NCI-H1436 (cell line): ENCODE measurements at places on chromosomes 7 and 10.

- DNase-seq, result no peak
Measured at GRCh38 chr10:69641261-69641980, 11.4 kb downstream of the FAM241B start.

DNA sequence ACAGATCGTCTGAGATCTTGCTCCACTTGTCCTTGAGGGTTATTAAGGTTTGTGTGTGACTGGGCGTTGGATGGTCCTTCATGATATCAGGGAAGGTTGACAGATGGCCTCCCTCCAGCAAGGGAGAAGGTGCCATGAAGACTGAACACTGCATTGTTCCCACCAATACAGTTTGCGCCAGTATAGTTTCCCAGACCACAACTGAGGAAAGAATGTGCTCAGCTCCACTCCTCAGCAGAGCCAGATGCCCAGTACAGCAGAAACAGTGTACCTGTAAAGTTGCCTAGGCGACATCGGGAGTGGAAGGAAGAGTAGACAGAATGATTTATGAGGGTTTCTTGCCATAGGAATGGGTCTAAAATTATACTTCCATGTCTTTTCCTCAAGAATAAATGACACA lies 137.5 kb downstream of the ST7 start:
- DNase-seq, result no peak

- DNase-seq, result no peak
Measured at GRCh38 chr7:150938566-150938965, 39.6 kb downstream of the KCNH2 start.

- no peak for DNase-seq
Measured at GRCh38 chr7:84248267-84248666, 53.7 kb upstream of the SEMA3A start.

GRCh38 chr7:147611431-147611830 lies 979.1 kb upstream of the C7orf33 start:
- no peak for DNase-seq

DNA sequence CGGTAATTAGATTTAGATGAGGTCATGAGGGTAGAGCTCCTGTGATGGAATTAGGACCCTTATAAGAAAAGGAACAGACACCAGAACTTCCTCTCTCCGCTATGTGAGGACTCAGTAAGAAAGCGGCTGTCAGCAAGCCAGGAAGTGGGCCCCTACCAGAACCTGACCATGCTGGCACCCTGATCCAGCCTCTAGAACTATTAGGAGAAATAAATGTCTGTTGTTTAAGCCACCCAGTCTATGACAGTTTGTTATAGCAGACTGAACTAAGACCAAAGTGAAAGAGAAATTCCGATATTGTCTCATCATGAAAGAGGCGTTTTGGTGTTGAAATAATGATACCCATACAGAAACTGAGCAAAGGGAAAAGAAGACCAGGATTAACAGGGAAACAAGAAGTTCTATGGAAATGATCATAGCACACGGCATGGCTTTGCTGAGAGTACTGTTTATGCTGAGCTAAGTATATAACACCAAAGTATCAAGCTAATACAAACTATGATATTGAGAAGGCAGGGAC lies 9.2 kb downstream of the CLEC2L start:
- no peak for DNase-seq

GRCh38 chr7:70353330-70353945 lies 755.2 kb downstream of the AUTS2 start:
- DNase-seq, result no peak

- DNase-seq, result no peak
Measured at GRCh38 chr10:241451-241850, 106.2 kb downstream of the ZMYND11 start.

- DNase-seq, result no peak
Measured at GRCh38 chr7:24378871-24379616, 95.1 kb downstream of the NPY start.

- no peak for DNase-seq
Measured at GRCh38 chr10:75865413-75866299, 434.2 kb downstream of the LRMDA start.

DNA sequence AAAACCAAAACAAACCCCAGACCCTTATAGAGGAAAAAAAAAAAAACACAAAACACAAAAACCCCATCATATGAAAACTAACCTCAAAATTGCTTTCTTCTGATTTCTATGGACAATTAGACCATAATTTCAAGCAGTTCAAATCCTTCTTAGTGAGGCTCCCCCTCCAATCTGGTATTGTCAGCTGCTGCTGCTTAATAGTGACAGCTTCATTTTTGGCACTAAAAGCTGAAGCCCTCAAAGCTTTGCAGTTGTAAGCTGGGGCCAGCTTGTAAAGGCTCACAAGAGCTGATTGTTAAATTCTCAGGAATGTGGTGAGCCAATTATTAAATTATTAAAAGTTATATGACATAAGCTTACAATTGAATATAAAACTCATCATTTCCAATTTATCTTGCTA lies 21.9 kb downstream of the ATXN7L1 start:
- no peak for DNase-seq

GRCh38 chr7:127616724-127617123 lies 1.2 kb downstream of the PAX4 start:
- DNase-seq, result no peak

- peak; percentile 12 for DNase-seq
Measured at GRCh38 chr10:28281726-28282315, 21.0 kb downstream of the MPP7 start.

- DNase-seq, result no peak
Measured at GRCh38 chr10:43111101-43111500, 27.1 kb upstream of the CSGALNACT2 start.

DNA sequence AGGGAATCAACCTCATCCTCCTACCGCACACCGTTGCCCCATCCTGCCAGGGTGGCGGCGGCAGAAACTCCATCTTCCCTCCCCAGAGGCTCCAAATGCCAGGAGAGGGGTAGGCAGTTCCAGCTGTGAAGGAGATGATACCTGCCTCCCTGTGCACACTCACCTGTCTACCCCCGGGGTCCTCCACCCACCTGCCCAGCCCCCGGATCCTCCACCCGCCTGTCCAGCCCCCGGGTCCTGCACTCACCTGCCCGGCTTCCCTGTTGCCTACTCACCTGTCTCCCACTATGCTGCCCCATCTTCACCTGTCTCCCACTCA lies 13.4 kb upstream of the DNAAF5 start:
- no peak for DNase-seq

DNA sequence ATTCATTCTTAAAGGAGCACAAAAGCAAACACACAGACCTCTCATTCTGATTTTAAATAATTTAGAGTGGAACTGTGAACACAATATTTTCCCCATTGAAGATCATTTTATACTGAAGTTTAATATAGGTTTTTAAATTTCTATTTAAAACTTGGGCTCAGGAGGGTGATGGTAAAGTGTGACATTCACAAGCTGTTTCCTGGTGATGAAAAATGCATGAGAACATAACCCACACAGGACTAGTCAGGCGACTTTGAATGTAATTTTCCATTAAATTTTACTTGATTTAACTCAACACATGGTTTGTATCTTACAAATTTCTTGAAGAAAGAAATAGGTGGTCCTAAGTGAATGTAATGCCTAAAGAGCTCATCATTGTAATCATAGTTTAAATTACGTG lies 143.6 kb downstream of the CDK14 start:
- no peak for DNase-seq

DNA sequence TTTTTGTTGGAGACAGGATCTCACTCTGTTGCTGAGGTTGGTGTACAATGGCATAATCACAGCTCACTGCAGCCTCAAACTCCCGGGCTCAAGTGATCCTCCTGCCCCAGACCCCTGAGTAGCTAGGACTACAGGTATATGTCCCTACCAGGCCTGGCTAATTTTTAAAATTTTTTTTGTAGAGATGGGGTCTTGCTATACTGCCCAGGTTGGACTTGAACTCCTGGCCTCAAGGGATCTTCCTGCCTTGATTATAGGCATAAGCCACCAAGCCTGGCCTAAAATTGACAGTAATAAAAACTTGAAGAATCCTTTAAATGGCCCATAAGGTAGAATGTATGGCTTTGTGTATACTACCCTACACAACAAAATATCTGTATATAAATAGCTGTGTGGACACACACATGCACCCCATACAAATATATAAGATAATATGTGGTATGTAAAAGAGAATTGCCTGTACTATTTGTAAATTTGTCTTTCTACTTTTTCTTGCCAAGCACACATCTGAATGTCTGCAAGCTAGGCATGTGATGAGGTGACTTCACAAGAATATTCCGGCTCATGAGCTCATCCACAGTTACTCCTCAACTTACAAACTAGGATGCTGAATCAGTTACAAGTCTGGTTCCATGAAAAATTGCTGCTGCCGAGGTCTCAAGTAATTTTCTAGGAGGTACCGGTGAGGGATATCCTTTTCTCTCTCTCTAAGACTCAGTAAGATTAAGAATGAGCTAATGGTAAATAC lies 26.6 kb downstream of the POLR3A start:
- no peak for DNase-seq

GRCh38 chr7:11193888-11194287 lies 220.2 kb downstream of the PHF14 start:
- no peak for DNase-seq

GRCh38 chr7:149854611-149855360 lies 16.6 kb downstream of the ZNF862 start:
- DNase-seq, result peak; percentile 82

DNA sequence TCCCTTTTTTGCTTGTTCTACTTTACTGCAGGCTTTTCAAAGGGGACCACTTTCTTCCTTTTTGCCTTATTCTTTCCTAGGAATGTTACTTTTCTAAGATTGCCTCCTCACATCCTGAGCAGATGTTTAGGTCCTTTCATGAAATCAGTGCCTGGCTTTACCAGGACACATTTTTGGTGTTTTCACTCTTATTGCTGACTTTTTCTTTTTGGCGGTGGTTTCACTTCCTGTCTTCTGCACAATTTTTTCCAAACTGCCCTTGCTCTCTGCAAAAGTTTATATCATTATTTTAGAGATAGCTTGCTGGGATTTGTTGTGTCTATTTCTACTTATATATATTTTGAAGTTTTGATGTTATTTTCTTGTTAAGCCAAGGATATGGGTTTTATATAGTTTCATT lies 332.2 kb upstream of the MTPN start:
- no peak for DNase-seq

DNA sequence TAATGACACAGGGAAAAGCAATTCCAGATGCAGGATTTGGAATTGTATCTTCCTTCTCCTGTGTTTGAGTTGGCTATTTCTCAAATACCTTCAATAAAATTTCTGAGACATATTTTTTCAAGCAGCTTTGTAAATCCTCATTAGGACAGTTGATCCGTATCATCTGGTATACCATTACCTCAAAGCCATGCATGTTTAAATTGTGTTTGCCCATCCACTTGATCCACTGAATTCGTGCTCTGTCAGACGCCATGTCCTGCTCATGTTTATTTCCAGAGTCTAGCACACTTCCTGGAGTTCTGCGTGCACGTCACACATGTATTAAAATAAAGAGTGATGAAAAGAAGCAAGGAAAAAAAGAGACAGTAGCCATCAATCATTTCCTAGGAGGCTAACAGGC lies 141.8 kb upstream of the CDC14C start:
- DNase-seq, result no peak

DNA sequence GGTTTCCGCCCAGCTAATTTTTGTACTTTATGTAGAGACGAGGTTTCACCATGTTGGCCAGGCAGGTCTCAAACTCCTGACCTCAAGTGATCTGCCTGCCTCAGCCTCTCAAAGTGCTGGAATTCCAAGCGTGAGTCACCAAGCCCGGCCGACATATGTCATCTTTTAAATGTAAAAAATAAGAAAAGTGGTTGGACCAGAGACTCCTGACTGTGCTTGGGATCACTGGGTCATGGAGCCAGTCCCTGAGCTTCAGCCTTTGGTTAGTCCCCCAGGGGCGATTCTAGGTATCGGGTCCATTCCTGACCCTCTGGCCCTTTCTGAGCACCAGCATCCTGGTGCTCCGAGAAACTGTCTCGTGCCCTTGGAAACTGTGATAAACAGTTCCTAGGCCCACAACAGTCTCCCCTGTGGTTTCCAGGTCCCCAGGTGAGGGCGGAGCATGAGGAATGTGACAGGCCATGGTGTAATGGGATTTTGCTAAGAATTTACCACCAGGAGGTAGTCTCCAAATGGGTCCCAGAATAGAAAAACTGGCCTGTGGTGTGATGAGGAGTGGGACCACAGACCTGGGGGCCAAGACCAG lies 32.8 kb downstream of the UBTD1 start:
- no peak for DNase-seq

GRCh38 chr7:67391168-67391567 lies 394.5 kb downstream of the TYW1 start:
- no peak for DNase-seq

GRCh38 chr10:26446258-26446657 lies 8.1 kb downstream of the APBB1IP start:
- no peak for DNase-seq

- DNase-seq, result no peak
Measured at GRCh38 chr10:92972066-92972870, 88.3 kb upstream of the CYP26C1 start.

DNA sequence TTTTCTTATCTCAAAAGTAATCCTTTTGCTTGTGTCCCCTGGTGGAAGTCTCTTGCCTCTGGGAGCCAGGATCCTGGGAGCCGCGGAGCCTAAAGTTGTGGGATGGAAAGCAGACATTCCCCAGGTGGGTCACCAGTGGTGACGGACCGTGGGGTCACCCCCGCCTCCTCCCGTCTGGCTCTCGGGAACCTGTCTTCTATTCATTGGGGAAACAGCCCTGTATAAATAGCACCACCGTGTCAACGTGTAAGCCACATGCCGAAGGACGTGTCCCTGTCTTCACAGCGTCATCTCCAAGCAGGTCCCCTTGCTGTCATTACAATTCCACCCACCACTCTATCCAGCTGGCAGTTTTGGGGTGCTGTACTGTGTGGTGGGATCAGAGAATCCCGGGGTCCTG lies 87.5 kb downstream of the ELFN1 start:
- DNase-seq, result no peak

DNA sequence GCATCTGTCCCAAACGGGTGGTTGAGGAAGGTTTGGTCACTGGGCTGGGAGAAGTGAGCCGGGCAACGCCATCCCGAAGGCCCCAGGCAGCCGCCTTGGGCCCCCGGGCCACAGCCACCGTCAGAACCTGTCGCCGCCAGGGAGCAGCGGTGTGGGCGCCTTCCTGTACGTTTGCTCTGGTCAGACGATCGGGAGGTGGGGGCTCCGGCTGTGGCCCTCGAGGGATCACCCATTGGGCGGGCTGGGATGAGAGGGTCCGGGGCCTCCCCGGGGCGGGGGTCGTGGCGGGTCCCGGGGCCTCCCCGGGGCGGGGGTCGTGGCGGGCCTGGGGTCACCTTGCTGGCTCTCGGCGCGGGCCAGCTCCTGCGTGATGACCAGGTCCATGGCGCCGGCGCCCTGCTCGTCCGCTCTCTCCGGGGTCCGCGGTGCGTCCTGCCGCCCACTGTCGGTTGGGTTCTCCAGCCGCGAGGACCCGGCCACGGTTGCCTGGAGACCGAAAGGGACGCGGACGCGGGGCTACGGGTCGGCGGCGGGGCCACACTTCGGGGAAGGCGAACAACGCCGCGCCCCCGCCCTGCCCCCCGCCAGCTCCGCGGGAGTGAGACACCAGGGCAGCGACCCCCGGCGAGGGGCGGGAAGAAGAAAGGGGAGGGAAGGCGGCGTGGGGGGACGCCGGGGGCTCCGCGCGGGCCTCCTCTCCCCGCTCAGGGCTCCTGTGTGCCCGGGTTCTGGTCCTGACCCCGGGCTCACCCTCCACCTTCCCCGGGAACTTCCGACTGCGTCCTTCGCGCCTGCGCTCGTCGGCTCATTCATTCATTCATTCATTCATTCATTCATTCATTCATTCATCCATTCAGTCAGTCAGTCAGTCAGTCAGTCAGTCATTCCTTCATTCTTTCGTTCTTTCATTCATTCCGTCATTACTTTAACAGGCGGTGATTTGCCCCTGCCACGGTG lies at the start of gene CFAP46:
Gene CFAP46 (minus strand): TSS at position 470 of the 957 bp plus-strand sequence. CDS start 86 bp downstream, at position 384.
- DNase-seq, result no peak
